Activated CD8-positive, alpha-beta memory T cell treated with anti-CD3 and anti-CD28 coated beads for 4 hours (primary cell): ENCODE measurements at places on chromosomes 5 and 9.

DNA sequence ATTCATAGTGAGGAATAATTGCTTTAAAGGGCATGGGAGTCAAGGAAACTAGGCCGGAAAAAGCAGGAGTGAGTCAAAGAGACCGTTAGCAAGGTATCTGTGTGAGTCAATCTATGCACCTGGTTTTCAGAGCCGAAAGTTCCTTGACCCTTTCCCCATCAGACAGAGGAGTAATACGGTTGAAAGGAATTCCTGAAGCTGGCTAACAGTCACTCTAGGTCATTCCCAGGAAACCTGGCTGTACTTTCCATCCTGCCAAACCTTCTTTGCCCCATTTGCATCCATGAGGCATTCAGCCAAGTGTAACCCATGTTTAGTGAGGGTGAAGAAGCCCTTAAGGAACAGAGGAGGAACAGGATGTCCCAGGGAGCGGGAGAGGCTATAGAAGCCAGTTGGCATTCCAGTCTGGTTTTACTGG is 16.2 kb downstream of the RBM18 start:
- DNase-seq, result no peak

DNA sequence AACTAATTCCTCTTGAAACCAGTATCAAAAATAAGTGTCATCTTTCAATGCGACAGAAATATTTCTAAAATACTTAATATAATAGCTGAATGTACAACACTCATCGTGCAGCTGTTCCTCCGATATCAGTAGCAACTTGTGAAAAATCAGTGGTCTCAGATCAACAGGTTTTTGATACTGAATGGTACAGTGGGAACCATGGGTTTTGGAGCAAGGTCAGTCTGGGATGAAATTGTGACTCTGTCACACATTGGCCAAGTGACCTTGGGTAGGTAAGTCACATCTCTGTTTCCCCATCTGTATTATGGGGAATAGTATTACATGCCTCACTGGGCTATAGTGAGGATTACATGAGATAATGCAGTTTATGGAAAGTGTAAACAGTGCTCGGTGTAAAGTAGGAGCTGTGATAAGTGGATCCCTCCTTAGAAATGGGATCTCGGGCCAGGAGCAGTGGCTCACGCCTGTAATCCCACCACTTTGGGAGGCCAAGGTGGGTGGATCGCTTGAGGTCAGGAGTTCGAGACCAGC is 17.3 kb downstream of the EXOSC2 start:
- no peak for DNase-seq

- DNase-seq, result no peak
Observed at GRCh38 chr5:163861670-163862069, 356.3 kb downstream of the MAT2B start.

GRCh38 chr9:93463638-93464248 is 10.4 kb upstream of the FAM120AOS start:
- DNase-seq, result no peak

DNA sequence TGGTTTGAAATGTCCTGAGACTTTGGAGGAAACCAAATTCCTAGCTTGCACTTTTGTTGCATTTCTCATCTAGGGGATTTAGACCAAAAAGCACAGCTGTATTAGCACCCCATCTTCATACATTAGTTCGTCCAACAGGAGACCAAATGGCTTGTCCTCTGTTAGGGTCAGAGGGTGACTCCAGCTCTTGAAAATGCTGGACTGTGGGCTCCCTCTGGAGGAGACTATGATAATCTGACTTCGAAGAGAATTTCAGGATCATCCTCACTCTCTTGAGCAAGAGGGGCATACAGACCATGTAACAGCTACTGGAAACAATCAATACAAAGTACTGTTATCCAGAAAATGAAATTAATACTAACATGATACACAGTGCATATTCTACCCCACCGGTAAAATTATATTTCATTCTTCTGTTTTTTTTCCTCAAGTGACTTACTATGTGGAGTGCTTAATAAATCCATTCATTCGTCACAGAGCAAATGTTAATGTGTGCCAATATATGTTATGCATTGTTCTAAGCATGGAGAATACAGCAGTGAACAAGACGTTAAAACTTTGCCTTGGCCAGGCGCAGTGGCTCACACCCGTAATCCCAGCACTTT is 63.7 kb upstream of the PPP2CA start:
- DNase-seq, result no peak

- no peak for DNase-seq
Observed at GRCh38 chr5:137605411-137605810, 106.3 kb upstream of the SPOCK1 start.

DNA sequence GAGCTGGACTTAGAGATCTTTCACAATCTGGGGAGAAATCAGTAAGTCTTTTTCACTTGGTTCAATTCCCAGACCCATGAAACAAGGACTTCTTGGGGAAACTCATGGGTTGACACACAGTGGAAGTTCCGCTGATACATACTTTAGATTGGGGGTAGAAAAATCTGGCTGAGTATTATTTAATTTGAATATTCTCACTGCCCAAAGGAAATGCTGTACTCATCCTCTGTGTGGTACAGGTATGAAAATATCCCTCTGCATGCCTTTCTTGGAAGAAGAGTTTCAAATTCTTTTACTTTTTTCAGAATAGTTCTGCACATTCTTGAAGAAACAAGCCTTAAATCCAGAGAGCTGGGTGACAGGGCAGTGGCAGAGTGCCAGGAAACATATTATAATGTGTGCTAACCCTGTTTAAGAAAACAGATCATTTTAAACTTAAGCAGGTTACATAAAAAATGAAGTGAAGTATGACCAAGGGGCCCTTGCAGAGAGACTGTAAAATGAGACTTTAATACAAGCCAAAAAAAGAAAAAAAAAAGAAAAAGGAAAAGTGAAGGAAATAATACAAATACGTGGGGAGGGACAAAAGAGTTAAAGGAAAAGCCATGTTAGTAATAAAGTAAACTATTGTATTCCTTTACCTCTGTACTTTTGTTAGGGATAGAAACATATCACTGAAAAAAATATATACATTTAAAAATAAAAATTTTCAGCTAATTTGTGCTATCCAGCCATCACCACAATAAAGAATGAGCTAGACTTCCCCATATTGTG is 173.4 kb upstream of the NR3C1 start:
- no peak for DNase-seq

DNA sequence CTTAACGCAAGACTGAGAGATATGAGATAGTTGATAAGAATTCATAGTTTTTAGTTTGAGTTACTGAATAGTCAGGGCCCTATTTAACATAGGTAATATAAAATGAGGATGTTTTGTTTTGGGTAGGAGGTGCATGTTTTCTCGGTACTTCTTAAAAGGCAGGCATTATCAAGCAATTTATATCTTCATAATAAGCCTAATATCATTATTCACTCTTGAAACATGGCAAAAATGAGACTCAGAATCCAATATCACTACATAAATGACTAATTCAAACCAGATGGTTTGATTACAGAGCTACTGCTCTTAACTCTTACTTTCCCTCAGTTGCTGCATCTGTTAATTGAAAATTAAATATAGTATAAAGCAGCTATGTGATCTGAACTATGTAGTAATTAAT is 2038.7 kb downstream of the EFNA5 start:
- no peak for DNase-seq

DNA sequence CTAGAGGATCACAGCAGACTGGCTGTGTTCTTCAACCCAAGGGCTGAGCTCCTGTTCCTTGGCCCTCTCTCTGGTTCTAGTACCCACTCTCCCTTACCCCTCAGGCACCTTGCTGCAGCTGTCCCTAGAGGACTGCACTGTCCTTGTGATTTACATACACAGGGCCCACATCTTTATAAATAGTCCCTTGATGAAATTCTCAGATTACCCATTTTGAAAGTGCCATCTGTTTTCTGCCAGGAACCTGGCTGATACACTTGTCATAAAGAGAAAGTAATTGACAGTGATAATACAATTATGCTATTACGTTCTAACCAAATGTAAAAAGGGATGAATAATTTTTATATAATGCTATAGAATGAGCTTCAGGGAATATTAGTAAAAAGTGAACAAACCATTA is 16.5 kb upstream of the SPARC start:
- no peak for DNase-seq
